Lung (tissue), 17 donors: ENCODE measurements at places on chromosomes 5 and 9.

GRCh38 chr5:66171349-66172344 is 27.5 kb downstream of the SREK1 start:
- no peak overlapping the region for H3K4me3 ChIP-seq
- H3K36me3 ChIP-seq, result peaks cover 17% of the 10 kb centered on the region
- no peaks in the 10 kb centered on the region for H3K27me3 ChIP-seq
- DNase-seq, result peak; percentile 35
- H3K4me1 ChIP-seq, result no peaks in the 10 kb centered on the region

- H3K4me1 ChIP-seq, result peaks cover 79% of the 10 kb centered on the region
- H3K36me3 ChIP-seq, result no peaks in the 10 kb centered on the region
- no peak overlapping the region for H3K4me3 ChIP-seq
- no peak overlapping the region for H3K27ac ChIP-seq
Observed at GRCh38 chr5:93571114-93571949, 9.7 kb downstream of the NR2F1-AS1 start.

GRCh38 chr5:136028090-136028489 is 698 bp upstream of the TGFBI start:
- H3K27ac ChIP-seq, result no peak overlapping the region
- no peaks in the 10 kb centered on the region for H3K27me3 ChIP-seq
- H3K36me3 ChIP-seq, result no peaks in the 10 kb centered on the region
- H3K4me3 ChIP-seq, result no peak overlapping the region
- no peak for DNase-seq
- no peaks in the 10 kb centered on the region for H3K4me1 ChIP-seq

DNA sequence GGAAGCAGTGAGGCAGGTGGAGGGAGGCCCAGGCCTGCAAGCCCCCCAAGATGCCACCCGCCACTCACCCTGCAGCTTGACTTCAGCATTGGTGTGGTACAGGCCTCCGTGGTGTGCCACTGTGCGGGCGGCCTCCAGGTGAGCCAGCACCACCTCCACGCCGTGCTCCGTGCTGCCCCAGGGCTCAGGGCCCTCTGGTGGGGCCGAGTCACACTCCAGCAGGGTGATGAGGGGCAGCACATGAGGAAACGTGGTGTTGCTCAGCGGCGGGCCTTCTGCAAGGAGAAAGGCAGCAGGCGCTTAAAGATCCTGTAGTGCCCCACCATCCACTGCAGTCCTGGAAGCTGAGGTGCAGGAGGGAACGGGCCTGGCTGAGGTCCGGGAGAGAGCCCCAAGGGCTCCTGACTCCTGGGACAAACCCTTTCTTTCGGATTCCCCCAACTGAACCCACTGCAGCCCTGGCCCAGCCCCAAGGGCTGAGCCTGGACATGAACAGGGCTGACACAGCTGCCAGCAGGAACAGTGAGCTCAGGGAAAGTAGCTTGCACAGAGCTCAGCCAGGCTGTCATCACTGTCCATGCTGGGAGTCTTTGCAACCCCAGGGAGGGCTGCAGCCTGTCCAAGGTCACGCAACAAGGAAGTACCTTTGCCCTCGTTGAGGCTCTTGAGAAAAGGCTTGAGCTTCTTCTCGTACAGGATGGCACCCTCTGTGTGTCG is 4.7 kb upstream of the TOR2A start:
- DNase-seq, result no peak
- H3K27ac ChIP-seq, result peak overlapping the region; percentile 7
- H3K27me3 ChIP-seq, result peaks cover 3% of the 10 kb centered on the region
- H3K4me1 ChIP-seq, result peaks cover 4% of the 10 kb centered on the region
- H3K4me3 ChIP-seq, result no peak overlapping the region

DNA sequence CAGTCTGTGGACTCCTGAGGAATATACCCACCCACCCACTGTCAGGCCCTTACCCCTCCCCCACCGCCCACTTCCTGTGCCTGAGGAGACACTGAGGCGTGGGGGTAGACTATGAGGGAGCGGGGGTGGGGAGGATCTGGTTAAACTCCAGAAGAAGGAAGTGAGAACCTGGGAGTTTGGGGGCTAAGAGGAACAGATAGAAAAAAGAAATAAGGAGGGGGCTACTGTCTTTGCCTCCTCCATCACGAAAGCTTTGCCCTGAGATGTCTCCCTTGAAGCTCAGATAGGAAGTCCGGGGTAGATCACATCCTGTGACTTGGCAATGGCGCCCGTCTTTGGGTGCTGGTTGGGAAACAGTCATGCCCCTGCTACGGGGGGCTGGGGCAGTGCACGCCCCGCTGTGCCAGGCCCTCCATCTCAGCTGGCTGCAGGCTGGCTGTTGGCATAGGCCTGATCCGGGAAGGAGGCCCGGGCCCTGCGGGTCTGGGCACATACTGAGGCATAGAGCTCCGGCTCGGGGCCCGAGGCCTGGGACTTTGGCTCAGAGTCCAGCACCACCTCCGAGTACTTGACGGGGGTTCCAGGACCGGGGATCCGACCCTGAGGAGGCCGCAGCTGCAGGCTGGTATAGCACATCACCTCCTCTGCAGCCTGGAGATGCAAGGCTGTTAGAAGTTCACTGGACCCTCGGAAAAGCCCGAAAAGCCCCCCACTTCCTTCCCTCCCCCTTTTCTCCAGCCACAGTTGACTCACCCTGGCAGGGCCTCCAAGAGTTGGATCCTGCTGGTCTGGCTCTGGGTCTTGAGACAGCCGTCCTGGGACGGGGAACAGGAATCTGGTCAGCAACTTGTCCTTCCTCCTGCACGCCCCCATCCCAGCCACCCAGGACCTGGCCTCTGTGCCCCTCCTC is 1.0 kb downstream of the SIT1 start:
- no peaks in the 10 kb centered on the region for H3K36me3 ChIP-seq
- H3K4me3 ChIP-seq, result no peak overlapping the region
- H3K4me1 ChIP-seq, result peaks cover 5% of the 10 kb centered on the region
- H3K27ac ChIP-seq, result peak overlapping the region; percentile 4
- no peaks in the 10 kb centered on the region for H3K27me3 ChIP-seq

DNA sequence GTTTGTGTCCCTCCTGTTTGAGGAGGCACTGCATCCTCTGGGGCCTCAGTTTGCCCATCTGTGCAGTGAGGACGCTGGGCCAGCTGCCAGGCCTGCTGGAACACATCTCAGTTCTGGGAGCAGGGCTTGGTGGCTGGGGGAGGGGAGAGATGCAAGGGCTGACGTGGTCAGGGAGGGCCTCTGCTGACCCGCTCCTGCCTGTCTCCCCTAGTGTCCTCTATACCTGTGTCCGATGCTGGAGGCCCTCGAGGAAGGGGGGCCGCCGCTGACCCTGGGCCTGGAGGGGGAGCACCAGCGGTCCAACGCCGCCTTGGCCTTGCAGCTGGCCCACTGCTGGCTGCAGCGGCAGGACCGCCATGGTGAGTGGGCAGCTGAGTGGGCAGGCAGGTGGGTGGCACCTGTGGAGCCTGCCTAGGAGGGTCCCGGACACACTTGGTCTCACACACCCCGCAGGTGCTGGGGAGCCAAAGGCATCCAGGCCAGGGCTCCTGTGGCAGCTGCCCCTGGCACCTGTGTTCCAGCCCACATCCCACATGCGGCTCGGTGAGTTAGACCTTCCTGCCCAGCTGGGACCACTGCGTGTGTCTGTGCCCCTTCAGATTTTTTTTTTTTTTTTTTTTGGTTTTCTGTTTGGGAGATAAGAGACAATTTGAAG is 5.8 kb downstream of the FPGS start:
- no peak for DNase-seq
- H3K27me3 ChIP-seq, result no peaks in the 10 kb centered on the region
- H3K27ac ChIP-seq, result no peak overlapping the region

GRCh38 chr5:149623473-149623872 is 42.2 kb downstream of the ARHGEF37 start:
- no peak overlapping the region for H3K27ac ChIP-seq
- no peaks in the 10 kb centered on the region for H3K27me3 ChIP-seq
- H3K36me3 ChIP-seq, result no peaks in the 10 kb centered on the region
- no peaks in the 10 kb centered on the region for H3K4me1 ChIP-seq
- DNase-seq, result no peak

GRCh38 chr5:62143268-62144229 is 162.5 kb upstream of the KIF2A start:
- H3K36me3 ChIP-seq, result no peaks in the 10 kb centered on the region
- peak; percentile 55 for DNase-seq
- no peak overlapping the region for H3K27ac ChIP-seq
- peaks cover 3% of the 10 kb centered on the region for H3K27me3 ChIP-seq
- no peaks in the 10 kb centered on the region for H3K4me1 ChIP-seq

GRCh38 chr5:161311146-161311708 is 235.3 kb downstream of the GABRB2 start:
- DNase-seq, result no peak
- no peaks in the 10 kb centered on the region for H3K36me3 ChIP-seq
- no peaks in the 10 kb centered on the region for H3K27me3 ChIP-seq
- no peaks in the 10 kb centered on the region for H3K4me1 ChIP-seq
- no peak overlapping the region for H3K4me3 ChIP-seq
- no peak overlapping the region for H3K27ac ChIP-seq

GRCh38 chr5:452978-453710 is 10.2 kb downstream of the EXOC3 start:
- peaks cover 6% of the 10 kb centered on the region for H3K4me1 ChIP-seq
- peaks cover 61% of the 10 kb centered on the region for H3K36me3 ChIP-seq
- no peaks in the 10 kb centered on the region for H3K27me3 ChIP-seq
- H3K27ac ChIP-seq, result no peak overlapping the region

GRCh38 chr9:129979071-129979745 is 63.8 kb downstream of the FNBP1 start:
- H3K36me3 ChIP-seq, result peaks cover 2% of the 10 kb centered on the region
- DNase-seq, result no peak
- H3K4me3 ChIP-seq, result no peak overlapping the region
- H3K4me1 ChIP-seq, result no peaks in the 10 kb centered on the region

DNA sequence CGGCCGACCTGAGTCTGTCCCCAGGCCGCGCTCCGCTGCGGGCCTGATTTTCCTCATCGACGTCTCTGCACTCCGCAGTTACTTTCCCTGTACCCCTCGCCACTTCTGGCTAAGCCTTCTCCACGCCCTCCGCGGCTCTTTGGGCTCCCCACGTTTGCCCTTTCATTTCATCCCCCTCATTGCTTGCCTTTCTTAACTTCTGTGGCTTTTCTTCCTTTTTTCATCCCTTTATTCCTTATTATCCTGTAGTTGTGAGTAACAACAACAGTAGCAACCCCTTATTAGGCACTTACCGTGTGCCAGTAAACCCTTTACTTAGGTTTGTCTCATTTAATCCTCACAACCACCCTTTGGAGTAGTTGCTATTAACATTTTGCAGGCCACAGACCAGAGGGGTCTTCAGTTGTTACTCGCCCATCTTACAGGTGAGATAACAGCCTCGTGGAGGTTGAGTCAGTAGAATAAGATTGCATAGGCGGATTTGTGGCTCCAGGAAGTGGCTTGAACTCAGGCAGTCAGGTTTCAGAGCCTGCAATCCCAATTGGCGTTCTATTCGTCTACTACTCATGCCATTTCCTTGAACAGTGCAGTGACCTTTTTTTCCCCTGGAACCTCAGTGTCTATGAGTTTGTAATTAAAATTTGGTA is 724 bp downstream of the TCERG1 start:
- peaks cover 9% of the 10 kb centered on the region for H3K4me1 ChIP-seq
- no peaks in the 10 kb centered on the region for H3K36me3 ChIP-seq
- peak overlapping the region; percentile 88 for H3K27ac ChIP-seq
- peak; percentile 43 for DNase-seq

DNA sequence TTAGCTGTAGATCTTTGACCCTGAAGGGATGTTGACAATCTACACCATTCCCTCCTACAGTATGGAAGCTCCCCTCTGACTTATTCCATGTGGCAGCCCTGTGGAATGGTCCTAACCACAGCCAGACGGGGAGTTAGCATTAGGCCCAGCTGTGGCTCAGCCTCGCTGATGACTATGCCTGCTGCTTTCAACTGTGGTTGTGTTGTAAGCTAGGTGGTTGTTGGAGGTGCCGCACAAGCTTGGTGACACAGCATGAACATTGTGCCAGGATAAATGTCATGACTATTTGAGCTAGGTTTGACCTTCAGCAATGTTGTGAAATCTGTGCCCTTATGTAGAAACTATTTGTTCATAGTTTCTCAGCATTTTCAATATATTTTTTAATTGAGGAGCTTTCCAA is 40.6 kb downstream of the SGCD start:
- H3K36me3 ChIP-seq, result no peaks in the 10 kb centered on the region
- no peak for DNase-seq
- H3K4me3 ChIP-seq, result no peak overlapping the region
- H3K27me3 ChIP-seq, result no peaks in the 10 kb centered on the region
- no peak overlapping the region for H3K27ac ChIP-seq

DNA sequence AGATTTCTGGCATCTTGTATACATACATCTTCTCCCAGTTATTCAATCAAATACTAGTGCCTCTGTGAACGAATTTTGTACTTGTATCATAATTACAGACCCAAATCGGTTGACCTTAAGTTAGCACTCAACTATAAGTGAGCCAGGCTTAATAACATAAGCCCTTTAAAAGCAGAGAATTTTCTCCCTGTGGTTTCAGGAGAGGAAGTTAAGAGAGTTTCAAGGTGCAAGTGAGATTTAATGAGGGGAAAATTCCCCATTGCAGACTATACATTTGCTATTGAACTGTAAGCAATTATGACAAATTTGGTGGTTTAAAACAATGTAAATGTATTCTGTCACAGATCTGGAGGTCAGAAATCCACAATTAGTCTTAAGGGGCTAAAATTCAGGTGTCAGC is 261.9 kb upstream of the NREP start:
- H3K4me3 ChIP-seq, result no peak overlapping the region
- H3K27ac ChIP-seq, result no peak overlapping the region

GRCh38 chr9:20481437-20481836 is 140.9 kb downstream of the MLLT3 start:
- H3K36me3 ChIP-seq, result no peaks in the 10 kb centered on the region
- no peaks in the 10 kb centered on the region for H3K27me3 ChIP-seq
- H3K4me1 ChIP-seq, result peaks cover 1% of the 10 kb centered on the region
- no peak for DNase-seq

DNA sequence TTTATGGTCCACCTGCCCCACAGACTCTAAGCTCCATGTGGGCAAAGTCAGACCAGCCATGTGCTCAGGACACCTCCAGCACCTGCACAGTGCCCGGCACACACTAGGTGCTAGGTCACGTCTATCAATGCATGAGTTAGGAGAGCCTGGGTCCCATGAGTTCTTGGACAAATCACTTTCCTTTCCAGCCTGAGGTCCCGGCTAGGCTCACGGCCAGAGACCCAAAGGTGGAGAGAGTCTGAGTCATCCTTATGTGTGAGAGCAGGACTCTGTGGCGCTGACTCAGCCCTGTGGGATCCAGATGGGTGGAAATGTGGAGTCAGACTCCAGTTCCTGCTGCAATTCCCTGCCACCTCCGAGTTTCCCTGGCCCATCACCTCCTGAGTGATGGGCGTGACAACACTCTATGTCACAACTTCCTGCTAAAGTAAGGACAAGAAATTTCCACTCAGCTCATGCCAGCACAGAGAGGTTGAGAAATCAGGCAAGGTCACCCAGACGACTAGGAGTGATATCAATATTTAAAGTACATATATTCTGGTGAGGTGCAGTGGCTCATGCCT is 2.5 kb upstream of the ST6GALNAC4 start:
- H3K4me3 ChIP-seq, result no peak overlapping the region
- DNase-seq, result no peak
- H3K27ac ChIP-seq, result no peak overlapping the region

GRCh38 chr5:111530298-111530740 is 18.0 kb upstream of the STARD4 start:
- no peaks in the 10 kb centered on the region for H3K36me3 ChIP-seq
- H3K4me1 ChIP-seq, result peaks cover 5% of the 10 kb centered on the region

GRCh38 chr9:128161215-128161902 is 1.3 kb downstream of the BBLN start:
- peaks cover 11% of the 10 kb centered on the region for H3K36me3 ChIP-seq
- H3K27ac ChIP-seq, result no peak overlapping the region
- no peaks in the 10 kb centered on the region for H3K27me3 ChIP-seq
- DNase-seq, result no peak
